Sigmoid colon (tissue), 7 donors: ENCODE measurements at places on chromosomes 16 and 17.

GRCh38 chr16:27317320-27317719 is 3.5 kb downstream of the IL4R start:
- peak; percentile 68 for DNase-seq

DNA sequence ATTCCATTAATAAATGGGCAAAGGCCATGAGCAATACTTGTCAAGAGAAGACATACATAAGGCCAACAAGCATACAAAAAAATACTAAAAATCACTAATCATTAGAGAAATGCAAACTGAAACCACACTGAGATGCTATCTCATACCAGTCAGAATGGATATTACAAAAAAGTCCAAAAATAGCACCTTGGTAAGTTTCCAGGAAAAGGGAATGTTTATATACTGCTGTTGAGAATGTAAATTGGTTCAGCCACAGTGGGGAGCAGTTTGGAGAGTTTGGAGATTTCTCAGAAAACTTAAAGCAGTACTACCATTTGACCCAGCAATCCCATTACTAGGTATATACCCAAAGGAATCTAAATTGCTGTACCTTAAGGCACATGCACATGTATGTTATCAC is 467.7 kb downstream of the CDH11 start:
- DNase-seq: no peak

- DNase-seq: no peak
These were observed 7.2 kb upstream of the SLC43A2 start for GRCh38 chr17:1635675-1636465.

- no peak for DNase-seq
These were observed 31.5 kb downstream of the QPRT start for GRCh38 chr16:29710227-29711219.

GRCh38 chr17:6479622-6480302 is 35.5 kb downstream of the PIMREG start:
- DNase-seq: no peak

DNA sequence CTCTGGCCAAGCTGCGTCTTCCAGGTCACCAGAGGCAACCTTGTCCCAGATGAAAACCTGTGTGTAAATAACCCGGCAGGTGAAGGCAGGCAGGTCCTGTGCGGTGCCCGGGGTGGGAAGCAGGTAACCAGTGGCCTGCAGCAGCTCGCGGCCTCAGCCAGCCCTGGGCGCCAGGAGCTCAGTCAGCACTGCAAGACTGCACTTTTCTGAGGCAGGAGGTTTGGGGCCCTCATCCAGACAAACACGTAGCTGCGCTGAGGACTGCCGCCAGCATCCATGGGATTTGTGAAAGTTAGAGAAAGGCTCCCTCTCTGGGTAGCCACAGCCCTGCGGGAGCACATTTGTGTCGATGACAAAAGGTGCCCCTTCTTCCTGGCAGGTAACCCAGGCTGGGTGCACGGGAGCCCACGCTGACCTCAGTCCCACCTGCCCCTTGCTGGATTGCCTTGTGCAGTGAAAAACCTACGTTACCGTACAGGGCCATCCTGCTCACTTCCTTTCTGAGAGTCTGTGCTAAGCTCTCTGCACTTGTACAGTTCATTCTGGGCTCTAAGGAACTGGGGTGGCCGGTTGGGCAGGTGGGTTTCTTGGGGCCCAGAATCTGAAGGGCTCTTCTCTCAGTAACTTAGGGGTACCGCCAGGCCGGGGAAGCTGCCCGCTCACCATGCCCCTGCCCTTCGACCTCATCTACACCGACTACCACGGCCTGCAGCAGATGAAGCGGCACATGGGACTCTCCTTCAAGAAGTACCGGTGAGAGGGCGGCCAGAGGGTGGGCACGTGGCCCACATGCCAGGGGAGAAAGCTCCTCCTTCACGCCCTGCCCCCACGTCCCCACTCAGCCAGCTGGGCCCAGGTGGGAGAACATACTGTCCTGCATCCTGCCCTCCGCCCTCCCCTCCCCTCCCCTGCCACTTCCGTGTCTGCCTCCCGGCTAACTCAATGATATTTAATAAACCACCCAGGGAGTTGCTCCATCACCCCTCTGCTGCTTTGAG is 56.4 kb downstream of the MGAT5B start:
- no peak for DNase-seq

- no peak for DNase-seq
These were observed 172.0 kb upstream of the RPL38 start for GRCh38 chr17:74031316-74032090.

DNA sequence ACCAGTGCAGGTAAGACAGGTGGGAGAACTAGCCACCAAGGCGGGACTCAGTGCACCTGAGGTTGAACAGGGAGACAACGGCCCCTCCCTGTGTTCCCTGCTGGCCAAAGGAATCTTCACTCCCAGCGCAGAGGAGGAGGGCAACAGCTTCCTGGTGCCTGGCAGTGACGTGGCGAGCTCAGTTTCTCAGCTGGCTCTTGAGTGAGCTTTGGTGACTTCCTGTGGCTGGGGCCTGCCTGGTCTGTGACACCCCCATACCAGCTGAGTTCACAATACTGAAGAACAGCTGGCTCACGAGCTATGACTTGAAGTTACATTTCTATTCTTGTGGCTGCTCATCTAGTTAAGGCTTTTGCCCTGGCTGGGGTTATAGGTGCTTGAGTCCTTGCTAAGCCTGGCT is 26.1 kb downstream of the WNT9B start:
- DNase-seq: peak; percentile 72

DNA sequence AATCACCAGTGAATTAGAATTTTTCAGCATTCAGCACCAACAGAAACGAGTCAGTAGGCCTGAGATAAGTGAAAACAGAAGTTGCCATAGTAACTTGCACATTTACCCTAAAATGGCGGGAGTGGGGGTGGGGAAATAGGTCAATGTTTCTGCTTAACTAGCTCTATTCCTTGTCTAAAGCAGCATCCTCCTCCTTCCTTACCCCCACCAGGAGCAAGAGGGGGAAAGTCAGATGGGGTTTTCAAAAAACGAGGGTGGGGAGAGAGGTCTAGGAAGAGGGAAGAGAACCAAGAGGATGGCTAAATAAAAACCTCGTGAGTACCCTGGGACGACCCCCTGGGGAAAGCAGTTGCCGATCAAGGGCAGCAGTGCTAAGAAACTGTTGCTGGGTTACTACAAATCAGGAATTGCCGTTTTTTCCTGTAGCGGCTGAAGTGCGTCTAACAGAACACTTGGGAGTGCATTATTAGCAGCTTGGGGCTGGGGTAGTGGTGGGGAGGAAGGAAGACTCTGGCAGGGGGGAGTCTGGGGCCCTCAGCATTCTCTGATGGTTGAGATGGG is 34.4 kb upstream of the MNT start:
- DNase-seq: no peak

- no peak for DNase-seq
These were observed 75.7 kb downstream of the CYTH1 start for GRCh38 chr17:78706271-78706915.

DNA sequence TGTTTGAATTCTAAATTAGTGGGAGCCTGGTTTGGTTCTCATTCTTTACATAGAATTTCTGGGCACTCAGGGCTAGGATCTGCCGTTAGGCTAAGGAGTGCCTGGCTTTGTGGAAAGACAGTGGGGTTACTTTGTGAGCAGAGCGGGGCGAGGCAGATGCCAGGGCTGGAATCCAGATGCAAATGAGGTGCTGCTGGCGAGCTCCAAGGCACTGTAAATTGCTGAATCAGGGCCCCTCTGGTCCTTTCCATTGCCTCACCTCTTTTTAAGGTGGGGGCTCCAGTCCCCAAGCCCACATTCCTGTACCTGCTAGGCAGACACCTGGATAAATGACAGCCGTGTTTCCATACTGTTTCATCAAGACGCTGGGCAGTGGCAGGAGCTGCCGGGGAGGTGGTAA is 33.8 kb downstream of the PIPOX start:
- no peak for DNase-seq

- no peak for DNase-seq
These were observed 878 bp downstream of the TAOK1 start for GRCh38 chr17:29390851-29391631.

- no peak for DNase-seq
These were observed 58.2 kb downstream of the NACA2 start for GRCh38 chr17:61532826-61533225.

DNA sequence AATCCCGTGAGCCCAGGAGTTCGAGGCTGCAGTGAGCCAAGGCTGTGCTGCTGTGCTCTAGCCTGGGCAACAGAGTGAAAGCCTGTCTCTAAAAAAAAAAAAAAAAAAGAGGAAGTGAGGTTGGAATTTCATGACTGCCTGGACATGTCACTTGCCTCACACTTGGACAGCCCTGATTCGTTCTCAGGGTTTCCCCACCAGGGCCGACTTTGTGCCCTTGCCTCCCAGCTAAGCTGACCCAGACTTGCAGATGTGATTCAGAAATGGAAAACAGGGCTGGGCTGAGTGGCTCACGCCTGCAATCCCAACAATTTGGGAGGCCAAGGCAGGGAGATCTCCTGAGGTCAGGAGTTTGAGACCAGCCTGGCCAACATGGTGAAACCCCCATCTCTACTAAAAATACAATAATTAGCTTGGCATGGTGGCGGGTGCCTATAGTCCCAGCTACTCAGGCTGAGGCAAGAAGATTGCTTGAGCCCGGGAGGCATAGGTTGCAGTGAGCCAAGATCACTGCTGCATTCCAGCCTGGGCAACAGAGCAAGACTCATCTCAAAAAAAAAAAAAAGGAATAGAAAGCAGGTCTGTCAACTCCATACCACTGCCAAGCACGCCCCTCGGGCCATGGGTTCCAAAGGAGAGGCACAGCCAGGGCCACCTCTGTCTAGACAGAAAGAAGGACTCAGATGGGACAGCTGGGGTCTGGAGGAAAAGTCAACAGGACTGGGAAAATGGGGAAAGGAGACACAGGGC is 46.9 kb downstream of the SOCS1 start:
- no peak for DNase-seq

DNA sequence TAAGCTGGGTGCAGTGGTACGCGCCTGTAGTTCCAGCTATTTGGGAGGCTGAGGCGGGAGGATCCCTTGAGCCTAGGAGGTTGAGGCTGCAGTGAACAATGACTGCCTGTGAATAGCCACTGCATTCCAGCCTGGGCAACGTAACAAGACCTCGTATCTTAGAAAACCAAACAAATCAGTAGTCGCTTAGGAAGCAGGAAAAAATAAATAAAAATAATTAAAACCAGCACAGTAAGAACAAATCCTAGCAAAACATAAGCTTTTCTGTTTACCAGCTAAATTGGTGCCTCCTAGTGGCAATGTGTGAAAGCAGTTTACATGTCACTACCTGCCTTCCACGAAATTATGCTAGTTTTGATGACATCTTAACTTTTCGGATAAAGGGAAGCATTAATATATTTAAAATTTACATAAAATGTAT is 1.3 kb downstream of the ARMC5 start:
- peak; percentile 63 for DNase-seq

- peak; percentile 37 for DNase-seq
These were observed 106.4 kb downstream of the BANP start for GRCh38 chr16:88057656-88058055.

- DNase-seq: no peak
These were observed 14.0 kb upstream of the DDX52 start for GRCh38 chr17:37657202-37657601.

DNA sequence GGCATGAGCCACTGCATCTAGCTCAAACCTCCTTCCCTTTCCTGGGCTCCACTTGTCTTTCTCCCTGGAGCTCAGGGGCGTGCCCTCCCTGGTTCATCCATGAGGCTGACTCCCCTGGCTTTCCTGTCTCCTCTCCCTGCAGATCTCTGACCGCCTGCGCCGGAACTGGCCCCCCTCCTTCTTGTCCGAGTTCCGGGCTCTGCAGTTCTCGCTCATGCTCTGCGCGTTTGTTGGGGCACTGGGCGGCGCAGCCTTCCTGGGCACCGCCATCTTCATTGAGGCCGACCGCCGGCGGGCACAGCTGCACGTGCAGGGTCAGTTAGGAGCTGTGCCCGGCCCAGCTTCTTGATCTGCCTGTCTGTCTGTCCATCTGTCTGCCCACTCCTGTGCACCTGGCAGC is 1.2 kb upstream of the LAT start:
- DNase-seq: no peak

DNA sequence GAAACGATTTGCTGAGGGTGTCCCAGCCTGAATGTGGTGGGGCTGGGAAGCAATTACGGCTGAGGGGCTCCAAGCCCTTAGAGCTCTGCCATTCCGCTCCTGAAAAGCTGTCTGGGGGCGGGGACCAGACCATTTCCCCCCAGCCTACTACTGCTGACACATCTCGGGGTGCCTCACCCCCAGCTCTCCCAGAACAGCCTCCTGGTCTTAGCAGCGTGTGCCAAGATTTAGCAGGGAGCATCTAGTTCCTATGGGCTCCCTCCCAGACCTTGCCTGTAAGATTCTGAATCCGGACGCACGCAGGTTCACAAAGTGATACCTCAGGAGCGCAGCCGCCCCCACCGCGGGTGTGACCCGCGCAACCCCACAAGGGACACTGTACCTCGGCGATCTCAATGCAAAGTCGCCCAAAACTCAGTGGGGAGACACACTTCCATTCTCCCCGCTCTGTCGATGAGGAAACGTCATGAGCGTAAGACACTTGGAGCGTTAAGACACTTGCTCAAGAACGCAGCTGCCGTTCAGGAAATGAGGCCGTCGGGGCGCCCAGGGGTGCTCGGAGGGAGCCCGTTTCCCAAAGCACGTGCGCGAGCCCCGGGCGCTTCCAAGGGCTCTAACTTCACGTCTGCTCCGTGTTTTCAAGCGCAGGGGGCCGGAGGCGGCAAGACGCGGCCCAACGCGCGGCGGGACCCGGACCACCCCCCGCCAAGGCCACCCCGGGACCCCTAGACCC is 629 bp downstream of the GEMIN4 start:
- peak; percentile 72 for DNase-seq

- no peak for DNase-seq
These were observed 24.5 kb upstream of the HYDIN start for GRCh38 chr16:71254832-71255525.

DNA sequence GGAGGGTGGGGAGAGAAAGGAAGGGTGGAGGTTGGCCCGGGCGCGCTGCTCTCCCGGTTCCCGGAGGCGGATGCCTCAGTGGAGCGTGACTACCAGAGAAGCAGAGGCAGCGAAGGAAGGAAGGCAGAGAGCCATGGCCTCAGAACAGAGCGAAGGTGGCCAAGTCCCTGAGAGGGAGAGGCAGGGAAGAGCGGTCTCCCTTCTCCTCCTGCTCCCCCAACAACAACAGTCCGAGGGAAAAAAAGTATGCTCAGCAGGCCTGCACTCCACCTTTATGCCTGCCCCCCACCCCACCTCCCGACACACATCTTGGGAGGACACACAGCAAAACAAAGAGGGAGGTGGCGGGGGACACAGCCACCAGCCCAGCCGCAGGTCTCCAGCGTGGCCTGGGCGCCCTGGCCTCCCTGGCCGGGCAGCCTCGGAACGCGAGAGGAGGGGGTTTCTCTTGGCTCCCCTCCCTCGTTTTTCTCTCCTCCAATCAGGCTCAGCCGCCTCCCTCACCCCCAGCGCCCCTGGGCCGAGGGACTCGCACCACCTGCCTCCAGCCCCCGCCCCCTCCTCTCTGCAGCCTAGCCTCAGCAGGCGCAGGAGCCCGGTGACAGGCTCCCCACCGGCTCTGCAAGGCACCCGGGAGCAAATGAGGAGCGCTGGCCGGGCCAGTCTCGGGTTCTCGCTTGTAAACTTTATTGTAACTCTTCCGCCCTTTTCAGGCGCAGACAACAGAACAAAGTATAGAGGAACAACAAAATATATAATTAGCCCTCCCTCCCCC is 1.1 kb upstream of the HOXB7 start:
- DNase-seq: no peak
